H1 (cell line): ENCODE measurements at places on chromosomes 7 and 10.

DNA sequence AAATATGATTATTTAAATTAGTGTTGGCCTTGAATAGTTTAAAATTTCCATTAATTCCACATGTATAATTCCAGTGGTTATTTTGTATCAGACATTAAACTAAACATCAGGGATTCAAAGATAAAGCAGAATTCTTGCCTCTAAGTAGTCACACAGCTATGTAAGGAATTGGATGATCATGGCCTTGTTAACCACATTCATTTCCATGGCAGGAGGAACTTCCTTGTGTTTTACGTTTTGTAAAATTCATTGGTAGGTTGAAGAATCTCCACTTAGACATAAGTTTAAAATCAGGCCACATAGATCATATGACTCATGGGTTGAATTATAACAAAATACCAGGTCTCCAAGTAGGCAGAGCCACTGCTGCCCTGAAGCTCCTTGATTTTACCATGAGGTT is 289.7 kb downstream of the PLXDC2 start:
- DNase-seq = no peak

- DNase-seq = no peak
These were observed 46.4 kb downstream of the UNCX start for GRCh38 chr7:1279041-1279440.

- DNase-seq = no peak
These were observed 21.5 kb downstream of the CH25H start for GRCh38 chr10:89185658-89186057.

- peak; percentile 87 for DNase-seq
These were observed at the start of gene VENTX for GRCh38 chr10:133237588-133238465. Gene VENTX, plus strand, starts transcription at chr10:133237855. Its CDS starts 60 bp downstream, at chr10:133237915.

DNA sequence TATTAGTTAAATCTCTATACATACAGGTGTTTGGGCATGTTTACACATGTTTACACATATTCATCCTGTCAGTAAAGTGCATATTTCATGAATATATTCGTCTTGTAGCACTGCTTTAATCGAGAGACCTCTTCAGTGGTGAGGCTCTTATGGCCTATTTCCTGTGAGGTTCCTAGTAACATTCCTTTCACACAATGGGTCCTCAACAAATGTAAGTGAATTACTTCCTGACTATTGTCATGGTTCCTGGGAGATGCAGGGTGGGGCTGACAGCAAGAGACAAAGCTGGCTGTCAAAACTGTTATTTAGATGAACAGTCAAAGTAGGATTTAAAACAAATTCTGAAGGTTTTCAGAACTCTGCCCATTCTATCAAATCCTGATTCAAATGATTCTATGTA is 12.4 kb upstream of the SEMA3A start:
- no peak for DNase-seq

GRCh38 chr10:15313047-15313446 is 58.0 kb downstream of the FAM171A1 start:
- no peak for DNase-seq

- no peak for DNase-seq
These were observed 30.6 kb downstream of the HYCC1 start for GRCh38 chr7:22983257-22983855.

DNA sequence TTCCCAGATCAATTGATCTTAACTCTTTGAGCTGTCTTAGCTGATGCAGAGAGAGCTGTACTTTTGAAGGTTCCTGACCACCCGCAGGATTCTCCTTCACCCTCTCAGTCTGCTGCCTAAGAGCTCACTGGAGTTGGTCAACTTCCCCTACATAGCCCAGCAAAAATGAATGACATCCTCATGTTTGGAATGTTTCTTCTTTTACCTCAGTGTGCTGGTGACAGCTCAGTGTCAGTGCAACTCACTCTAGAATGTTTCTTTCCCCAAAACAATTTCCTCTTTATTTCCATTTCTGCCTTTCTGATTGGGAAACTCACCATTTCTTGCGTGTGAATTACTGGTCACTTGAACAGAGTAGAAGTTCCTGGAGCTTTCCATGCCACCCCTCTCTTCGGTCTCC is 48.7 kb downstream of the LSMEM1 start:
- no peak for DNase-seq

DNA sequence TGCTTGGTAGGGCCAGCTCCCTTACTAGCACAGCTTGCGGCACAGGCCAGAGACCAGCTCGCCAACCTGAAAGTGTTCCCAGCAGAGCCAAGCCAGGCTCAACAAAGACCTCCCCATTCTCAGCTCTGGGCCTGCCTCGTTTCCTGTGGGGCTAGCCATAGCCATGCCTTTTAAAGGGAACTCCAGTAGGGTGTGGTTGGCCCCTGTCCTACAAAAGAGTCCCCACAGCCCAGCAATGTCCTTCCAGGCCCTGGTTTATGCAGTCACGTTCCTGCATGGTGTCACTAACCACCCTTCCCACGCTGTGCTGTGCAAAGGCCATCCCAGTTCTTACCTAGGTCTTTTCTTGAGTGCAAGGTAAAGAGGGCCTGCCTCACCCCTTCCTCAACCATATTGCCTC is 87.8 kb upstream of the LRRC4 start:
- no peak for DNase-seq

DNA sequence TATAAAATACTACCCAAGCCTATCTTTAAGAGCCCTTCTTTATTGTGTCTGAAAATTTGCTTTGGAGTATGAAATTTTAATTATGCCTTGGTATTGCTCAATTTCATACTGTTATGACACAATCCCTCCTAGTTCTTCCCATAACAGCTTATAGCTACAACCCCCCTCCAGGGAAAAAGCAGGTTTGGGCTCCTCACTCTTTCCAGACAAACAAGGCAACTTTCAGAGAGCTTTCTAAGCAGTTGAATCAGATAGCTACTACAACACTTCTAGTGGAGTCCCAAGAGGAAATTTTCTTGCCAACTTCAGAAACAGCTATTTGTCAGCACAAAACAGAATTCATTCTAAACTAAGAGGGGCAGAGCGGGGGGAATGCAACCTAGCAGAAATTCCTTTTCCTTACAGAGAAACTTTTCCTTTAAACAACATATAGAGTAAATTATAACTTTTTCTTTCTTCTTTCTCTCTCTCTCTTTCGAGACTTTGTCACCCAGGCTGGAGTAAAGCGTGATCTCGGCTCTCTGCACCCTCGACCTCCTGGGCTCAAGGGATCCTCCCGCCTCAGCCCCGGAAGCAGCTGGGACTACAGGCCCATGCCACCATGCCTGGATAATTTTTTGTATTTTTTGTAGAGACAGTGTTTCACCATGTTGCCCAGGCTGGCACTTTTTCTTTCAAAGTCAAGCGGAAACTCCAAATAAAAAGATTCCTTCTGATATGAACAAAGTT is 26.0 kb upstream of the JMJD1C start:
- no peak for DNase-seq

GRCh38 chr7:137636376-137636775 is 210.4 kb downstream of the DGKI start:
- no peak for DNase-seq

- DNase-seq = no peak
These were observed 99.8 kb upstream of the SVIL start for GRCh38 chr10:29734640-29734961.

- no peak for DNase-seq
These were observed 205.3 kb upstream of the KLF6 start for GRCh38 chr10:3990307-3990706.

GRCh38 chr10:129773359-129773990 is 190.6 kb downstream of the EBF3 start:
- DNase-seq = no peak

GRCh38 chr7:91251877-91252276 is 12.4 kb upstream of the FZD1 start:
- no peak for DNase-seq

DNA sequence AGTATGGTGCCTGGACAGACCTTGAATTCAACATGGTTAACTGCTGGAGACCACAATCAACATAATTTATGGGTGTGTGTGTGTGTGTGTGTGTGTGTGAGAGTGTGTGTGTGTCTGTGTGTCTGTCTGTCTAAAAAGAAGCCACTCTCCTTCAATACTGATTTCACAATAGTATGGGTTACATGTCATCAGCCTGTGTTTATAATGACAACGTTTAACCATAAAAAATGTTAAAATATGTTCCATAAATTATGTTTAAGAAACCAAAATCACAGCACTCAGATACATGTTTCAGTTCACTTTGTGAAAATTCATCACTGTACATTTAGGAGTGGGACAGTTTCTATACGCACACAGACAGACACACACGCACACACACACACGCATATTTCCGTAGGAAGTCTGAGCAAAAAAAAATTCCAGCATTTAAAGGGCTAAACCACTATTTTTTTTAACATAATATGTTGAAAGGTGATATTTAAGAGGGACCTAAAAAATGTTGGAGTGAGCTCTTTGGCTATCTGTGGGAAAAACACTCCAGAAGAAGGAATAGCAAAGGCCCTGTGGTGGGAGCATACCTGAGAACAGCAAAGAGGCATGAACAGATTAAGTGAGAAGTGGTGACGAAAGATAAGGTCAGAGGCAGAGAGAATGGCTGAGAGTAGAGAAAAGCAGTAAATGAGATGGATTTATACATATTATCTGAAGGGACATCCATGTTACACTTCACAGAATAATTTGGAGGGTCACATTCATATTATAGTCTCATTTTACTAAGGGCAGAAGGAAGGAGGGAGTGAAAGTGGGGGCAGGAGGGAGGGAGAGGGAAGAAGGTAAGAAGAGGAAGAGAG is 10.9 kb downstream of the PDZD8 start:
- no peak for DNase-seq

GRCh38 chr7:41451826-41452225 is 251.1 kb downstream of the INHBA start:
- no peak for DNase-seq

- DNase-seq = no peak
These were observed 85.1 kb downstream of the DNMBP start for GRCh38 chr10:99924451-99925255.

DNA sequence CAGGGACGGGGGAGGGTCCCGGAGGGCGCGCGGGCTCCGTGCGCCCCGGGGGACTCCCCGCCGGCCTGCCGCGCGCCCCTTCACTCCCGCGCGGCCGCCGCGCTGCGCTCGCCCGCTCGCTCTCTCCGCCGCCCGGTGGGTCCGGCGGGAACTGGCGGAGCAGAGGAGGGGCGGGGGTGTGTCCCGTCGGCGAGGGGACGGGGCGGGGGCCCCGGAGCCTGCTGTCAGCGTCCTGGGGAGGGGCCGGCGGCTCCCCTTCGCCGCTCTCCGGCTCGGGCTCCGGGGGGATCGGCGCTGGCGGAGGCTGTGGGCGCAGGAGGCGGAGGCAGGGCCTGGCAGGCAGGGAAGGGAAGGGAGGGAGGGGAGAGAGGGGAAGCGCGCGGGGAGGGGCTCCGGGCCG is at the start of gene SH3PXD2A:
Gene SH3PXD2A, minus strand, starts transcription at position 153 of the 400 bp plus-strand sequence. CDS start 310 bp downstream, outside the sequence.
- DNase-seq = peak; percentile 78

DNA sequence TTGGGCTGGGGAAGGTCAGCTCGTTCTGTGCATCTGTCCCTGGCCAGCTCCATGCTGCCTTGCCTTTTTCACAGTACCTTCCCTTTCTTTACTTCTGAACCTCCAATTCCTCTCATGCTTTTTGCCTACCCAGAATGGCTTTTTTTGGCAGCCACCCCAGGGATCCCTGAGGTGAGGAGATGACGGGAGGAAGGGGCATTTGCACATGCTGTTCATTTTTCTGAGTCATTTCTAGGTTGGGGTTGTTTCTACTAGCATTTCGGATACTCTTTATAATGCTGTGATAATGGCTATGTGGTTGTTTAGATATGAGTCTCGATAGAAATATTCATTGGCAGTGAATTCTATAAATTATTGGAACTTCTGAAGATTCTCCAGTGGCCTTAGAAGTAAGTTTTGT is 415.1 kb upstream of the FZD8 start:
- DNase-seq = no peak

DNA sequence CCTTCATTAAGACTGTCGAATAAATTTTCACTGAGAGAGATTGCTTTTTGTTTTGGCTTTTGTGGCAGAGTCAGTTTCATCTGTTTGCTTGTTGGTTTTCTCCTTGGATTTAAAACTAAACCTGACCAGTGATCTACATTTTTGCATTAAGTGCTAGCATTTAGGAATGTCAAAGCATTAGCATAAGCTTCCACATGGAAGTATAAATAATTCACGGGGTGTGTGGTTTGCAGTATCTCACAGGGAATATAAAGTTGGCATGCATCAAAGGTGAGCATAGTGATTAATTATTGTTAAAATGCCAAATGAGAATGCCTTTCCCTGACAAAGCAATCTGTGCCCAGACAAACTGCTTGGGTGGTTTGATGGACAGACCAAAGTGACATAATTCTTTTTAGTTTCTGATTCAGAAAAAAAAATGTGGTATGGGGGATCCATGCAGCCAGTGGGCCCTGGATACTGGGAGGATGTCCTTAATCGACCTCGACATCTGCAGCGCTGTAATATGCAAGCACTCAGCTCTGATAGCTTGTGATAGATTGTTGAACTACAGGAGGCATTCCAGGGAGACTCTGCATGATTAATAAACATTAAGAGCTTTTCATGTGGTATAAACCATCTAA is 339.3 kb upstream of the POM121L12 start:
- DNase-seq = no peak

- no peak for DNase-seq
These were observed 130.3 kb downstream of the HECW1 start for GRCh38 chr7:43242628-43243255.

GRCh38 chr7:131265227-131265626 is 62.4 kb upstream of the MKLN1 start:
- DNase-seq = no peak

GRCh38 chr7:46360296-46360695 is 439.2 kb upstream of the IGFBP3 start:
- no peak for DNase-seq

- no peak for DNase-seq
These were observed 229.7 kb upstream of the ZNF32 start for GRCh38 chr10:43878386-43878785.

DNA sequence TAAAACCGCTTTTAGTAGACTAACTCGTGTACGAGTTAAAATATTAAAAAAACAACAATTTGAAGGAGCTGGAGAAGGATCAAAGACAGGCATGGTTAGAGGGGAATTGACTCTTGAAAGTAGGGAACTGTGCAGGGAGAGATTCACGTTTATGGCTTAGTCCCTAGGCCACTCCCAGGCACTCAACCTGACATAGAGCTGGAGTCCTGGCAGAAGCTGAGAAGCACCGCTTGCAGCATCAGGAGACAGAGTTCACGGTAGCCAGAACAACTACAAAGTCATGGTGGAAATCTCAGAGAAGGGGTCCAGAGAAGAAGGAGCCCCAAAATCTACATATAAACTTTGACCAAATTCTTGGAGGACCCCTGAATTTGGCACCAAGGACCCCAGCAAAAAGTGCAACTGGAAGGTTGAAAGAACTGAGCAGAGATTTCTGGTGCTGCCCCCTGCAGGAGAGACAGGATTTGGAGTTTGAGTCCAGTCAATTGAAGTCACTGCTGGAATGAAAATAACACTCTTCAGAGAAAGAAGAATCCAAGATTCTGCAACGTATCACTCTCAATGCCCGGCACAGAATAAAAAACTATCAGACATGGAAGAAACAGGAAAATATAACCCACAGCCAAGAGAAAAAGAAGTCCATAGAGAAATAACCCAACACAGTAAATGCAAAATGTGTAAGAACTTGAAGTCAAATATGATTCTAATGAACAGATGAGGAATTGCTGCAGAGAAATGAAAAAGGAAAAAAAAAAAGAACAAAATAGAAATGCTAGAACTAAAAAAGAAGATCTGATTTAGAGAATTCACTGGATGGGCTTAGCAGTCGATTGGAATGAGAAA is 493.3 kb upstream of the PODXL start:
- DNase-seq = no peak

- DNase-seq = no peak
These were observed 236.0 kb downstream of the TNS3 start for GRCh38 chr7:47345857-47346298.

GRCh38 chr7:116213361-116214130 is 3.2 kb downstream of the TES start:
- DNase-seq = no peak

- no peak for DNase-seq
These were observed 181.4 kb downstream of the SUGCT start for GRCh38 chr7:40316176-40316575.
